ENCODE measurements at places on chromosomes 4 and X.

- no peak for DNase-seq
Measured at GRCh38 chr4:109183931-109184490, 118.4 kb downstream of the COL25A1 start.

- DNase-seq: no peak
Measured at GRCh38 chr4:3418029-3418762, 23.6 kb upstream of the HGFAC start.

DNA sequence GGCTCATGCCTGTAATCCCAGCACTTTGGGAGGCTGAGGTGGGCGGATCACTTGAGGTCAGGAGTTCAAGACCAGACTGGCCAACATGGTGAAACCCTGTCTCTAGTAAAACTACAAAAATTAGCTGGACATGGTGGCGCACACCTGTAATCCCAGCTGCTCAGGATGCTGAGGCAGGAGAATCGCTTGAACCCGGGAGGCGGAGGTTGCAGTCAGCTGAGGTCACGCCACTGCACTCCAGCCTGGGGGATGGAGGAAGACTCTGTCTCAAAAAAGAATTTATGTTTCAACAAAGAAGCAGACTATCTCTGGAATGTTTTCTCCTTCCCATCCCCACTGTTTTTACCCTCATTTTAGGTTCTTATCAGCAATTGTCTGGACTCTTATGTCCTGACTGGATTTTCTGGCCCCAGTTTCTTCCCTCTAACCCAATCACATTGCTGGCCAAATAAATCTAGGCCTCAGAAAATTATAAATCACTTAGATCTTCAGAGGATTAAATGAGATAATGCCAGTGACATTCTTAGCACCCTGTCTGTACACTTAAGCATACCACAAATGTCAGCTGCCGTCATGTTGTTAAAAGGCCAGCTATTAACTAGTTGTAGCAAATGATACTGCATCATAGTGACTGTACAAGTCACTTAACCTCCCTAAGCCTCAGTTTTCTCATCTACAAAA, 44.9 kb upstream of the PRSS48 start:
- DNase-seq: no peak

GRCh38 chr4:77104791-77105540, 29.2 kb upstream of the CCNI start:
- DNase-seq: no peak

GRCh38 chr4:104930298-104930697, 216.4 kb upstream of the TET2 start:
- no peak for DNase-seq

- DNase-seq: no peak
Measured at GRCh38 chr4:101938836-101939235, 148.3 kb downstream of the BANK1 start.

GRCh38 chr4:85416094-85416493, 58.9 kb upstream of the ARHGAP24 start:
- DNase-seq: no peak

- no peak for DNase-seq
Measured at GRCh38 chrX:150566734-150567182, 1.7 kb upstream of the MTM1 start.

DNA sequence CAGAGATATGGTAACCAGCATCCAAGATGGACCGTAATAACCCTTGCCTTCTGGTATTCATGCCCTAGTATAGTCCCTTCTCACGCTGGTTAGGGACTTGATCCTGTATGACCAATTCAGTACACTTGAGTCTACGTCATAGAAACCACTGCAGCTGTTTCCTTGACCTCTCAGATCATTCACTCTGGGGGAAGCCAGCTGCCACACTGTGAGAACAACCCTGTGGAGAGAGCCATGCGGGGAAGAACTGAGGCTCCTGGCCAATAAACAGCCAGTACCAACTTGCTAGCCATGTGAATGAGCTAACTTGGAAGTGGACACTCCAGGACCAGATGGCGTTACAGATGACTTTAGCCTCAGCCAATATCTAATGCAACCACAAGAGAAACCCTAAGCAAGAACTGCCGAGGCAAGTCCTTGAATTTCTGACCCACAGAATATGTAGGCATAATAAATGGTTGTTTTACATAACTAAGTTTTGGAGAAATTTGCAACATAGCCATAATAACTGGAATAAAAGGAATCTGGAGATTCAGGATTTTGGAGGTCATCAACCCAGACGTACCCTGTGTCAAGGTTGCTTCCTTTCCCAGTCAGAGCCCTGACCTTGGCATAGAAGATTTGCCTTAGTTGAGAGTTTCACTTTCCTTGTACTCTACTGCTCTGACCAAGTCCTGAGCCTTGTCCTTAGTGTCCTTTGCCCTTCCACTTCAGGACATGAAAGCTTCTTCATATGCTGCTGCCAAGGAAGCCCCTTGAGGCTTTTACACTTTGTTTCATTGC, 87.3 kb upstream of the ZNF81 start:
- DNase-seq: no peak

- DNase-seq: no peak
Measured at GRCh38 chrX:72274526-72274925, 2.5 kb downstream of the RPS4X start.

GRCh38 chrX:20267607-20267930, 860 bp upstream of the RPS6KA3 start:
- DNase-seq: no peak

DNA sequence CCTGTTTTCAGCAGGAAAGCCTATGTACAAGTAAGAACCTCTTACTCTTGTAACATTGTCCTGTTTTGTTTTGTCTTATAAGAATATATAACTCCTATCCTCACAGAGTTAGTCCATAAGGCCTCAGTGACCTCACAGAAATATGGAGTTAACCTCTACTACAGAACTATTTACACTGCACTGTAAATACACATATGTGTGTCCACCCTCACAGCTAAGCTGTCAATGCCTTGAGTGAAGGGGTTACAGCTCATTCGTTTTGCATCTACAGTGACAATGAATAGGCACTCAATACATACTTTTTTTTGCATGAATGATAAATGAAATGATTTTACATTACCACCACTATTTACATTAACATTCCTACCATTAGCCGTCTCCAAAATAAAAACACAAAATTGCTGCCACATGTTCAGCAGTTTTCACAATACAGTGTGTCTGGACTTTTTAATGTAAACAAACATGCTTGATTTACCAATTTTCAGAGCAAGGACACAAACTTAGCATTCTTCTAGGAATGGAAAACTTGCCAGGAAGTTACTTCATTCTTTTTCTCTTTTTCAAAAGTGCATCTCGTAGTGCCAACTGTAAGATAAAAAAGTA, 9.5 kb upstream of the NAAA start:
- DNase-seq: no peak

GRCh38 chr4:1693131-1693896, 9.2 kb upstream of the FAM53A start:
- peak; percentile 74 for DNase-seq

GRCh38 chrX:45422216-45422925, 221.7 kb upstream of the DIPK2B start:
- DNase-seq: no peak

- no peak for DNase-seq
Measured at GRCh38 chr4:28548136-28548535, 1687.5 kb downstream of the STIM2 start.

- DNase-seq: no peak
Measured at GRCh38 chr4:11106190-11106589, 322.5 kb downstream of the HS3ST1 start.

DNA sequence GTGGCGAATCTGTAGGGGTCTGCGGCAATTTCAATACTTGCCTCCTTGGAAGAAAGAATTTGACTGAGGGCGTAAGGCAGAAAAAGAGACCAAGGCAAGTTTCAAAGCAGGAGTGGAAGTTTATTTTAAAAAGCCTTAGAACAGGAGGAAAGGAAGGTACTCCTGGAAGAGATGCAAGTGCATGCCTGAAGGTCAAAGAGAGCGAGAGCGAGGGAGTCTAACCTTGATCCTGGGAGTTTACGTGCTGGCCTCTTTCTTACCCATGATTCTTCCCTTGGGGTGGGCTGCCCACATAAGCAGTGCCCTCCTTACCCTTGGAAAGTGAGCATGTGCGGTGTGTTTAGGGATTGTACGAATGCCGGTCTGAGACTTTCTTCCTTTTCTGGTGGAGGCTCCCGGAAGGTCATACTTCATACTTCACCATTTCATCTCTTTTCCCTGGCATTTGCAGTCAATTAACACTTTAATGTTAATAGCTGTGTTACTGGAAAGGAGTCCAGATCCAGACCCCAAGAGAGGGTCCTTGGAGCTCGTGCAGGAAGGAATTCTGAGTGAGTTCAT, 40.0 kb downstream of the ARSD start:
- DNase-seq: no peak

GRCh38 chrX:41837270-41837944, 85.9 kb downstream of the CASK start:
- DNase-seq: no peak

GRCh38 chr4:3522651-3523050, 9.6 kb downstream of the LRPAP1 start:
- DNase-seq: no peak

GRCh38 chr4:159655547-159655946, 552.7 kb downstream of the RAPGEF2 start:
- peak; percentile 49 for DNase-seq

DNA sequence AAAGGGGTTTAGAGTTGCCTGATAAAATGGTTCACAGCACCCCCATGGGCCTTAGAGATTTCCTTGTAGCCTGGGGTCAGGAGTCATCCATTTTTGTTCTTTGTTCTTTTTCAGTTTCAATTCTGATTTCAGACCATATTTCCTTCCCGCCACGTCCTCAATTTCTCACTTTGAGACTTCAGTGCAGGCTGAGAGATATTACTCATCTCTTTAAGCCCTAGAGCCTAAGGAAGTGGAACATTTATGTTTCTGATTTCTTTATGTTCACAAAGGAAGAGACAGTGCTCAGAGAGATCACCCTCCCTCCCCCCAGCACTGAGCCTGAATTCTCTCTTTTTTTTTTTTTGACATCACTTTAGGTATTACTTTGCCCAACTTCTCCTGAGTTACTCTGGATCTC, 56.3 kb downstream of the MSN start:
- no peak for DNase-seq

- no peak for DNase-seq
Measured at GRCh38 chrX:103211012-103211715, 3.7 kb upstream of the BEX4 start.

GRCh38 chr4:108119199-108119800, 49.4 kb downstream of the LEF1 start:
- no peak for DNase-seq

- DNase-seq: no peak
Measured at GRCh38 chr4:38995660-38996005, 36.6 kb downstream of the TMEM156 start.

DNA sequence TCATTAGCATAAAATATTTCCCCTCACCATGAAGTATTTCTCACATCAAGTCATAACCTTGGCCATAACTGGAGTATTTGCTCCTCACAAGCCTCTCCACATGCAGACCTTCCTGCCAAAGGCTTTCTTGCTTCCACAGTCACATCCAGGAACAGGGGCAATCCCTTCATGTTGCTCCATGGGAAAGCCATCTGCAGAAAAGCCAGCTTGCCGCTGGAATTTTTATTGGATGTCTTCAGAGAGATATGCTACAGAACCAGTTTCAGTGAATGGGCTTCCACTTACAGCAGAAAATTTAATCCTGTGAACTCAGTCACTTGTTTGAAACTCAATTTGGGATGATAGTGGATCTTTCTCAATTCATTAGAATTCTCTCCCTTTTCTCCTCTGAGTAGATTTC, 3.2 kb upstream of the CDKN2AIP start:
- no peak for DNase-seq

DNA sequence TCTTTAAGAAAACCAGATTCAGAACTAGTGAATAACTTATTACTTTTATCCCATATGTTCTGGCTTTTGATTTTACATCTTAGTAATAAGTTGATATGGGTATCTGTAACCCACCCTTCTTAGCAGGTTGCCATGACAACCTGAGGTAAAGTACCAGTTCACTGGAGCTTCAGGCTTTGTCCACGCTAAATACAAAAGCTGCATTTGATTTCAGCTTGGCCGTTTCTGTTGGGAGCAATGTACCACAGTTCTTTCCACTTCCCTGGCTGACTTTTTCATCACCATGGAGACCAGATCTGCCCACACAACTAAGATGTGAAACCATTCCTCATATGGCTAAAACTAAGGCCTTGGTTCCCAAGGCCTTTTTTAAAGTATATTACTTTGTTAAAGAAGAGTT, 26.1 kb downstream of the KLHL34 start:
- DNase-seq: no peak

GRCh38 chr4:111198446-111198845, 575.6 kb upstream of the PITX2 start:
- DNase-seq: no peak

GRCh38 chrX:16754019-16754418, 32.2 kb upstream of the TXLNG start:
- DNase-seq: no peak

GRCh38 chr4:67130411-67130810, 414.9 kb downstream of the CENPC start:
- DNase-seq: no peak

- DNase-seq: no peak
Measured at GRCh38 chr4:73197220-73197619, 61.4 kb downstream of the ANKRD17 start.

DNA sequence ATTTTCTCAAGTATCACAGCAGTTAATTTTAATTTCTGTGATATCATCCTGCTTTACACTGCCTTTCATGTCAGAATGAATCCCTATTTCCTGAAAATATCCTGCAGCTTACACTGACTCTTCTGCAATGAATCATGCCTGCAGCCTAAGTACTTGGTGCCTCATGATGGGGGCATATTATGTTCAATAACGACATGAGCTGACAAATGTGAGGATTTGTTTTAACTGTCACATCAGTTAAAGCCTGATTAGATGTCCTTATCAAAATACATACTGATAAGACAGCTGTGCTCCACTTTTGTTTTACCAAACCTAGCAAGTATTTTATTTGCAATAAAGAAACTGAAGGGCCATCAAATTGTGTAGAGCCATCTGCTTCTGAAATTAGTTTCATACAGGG, 359.9 kb upstream of the AGA start:
- no peak for DNase-seq

GRCh38 chr4:95284655-95285054, 264.1 kb downstream of the UNC5C start:
- no peak for DNase-seq

GRCh38 chr4:107600436-107600835, 119.6 kb downstream of the PAPSS1 start:
- DNase-seq: no peak

DNA sequence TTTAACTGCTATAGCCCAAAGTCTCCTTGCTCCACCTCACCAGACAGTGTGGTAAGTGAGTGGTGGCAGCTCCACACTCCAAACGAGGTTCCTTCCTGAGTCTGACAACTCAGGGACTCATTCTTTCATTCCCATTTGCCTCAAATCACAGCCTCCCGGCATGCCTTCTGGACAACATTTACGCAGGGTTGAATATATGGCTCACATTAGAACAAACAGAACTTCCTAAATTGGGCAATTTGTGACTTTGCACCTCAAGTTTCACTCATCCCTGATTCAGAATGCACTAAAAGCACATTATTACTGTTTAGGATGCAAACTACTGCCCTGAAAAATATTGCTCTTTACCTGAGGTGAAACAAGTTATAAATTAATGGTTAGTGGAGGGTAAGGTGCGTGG, 224.6 kb upstream of the PPARGC1A start:
- no peak for DNase-seq

GRCh38 chr4:169098054-169098497, 88.0 kb upstream of the CBR4 start:
- no peak for DNase-seq
